ENCODE measurements at places on chromosomes 3 and 15.

DNA sequence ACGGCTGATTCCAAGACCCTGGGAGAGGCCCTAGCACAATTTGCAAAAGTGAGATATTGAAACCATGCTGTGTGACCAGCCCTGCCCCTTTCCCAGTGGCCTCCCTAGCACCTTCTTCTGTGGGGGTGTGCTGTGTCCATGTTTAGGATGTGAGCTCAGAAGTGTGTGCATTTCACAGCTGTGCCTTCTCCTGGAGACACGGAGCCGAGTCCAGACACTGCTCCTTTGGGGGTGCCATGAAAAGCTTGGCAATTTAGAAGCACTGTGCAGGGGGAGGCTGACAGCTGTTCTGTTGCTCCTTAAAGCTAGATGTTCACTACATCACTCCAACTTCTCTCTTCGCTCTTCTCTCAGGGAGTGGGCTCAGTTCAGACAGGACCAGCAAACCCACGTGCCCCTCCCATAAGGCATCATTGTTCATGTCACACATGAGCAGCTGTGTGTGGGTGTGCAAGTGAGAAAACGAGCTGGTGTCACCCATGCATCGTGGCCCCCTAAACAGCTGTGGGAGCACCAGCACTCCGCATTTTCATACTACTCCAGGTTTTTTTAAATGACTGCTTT, 492.6 kb downstream of the GABRG3 start:
- no peak for DNase-seq
- no peaks in the 10 kb centered on the region for H3K4me1 ChIP-seq
- H3K4me3 ChIP-seq, result no peak overlapping the region
- H3K27me3 ChIP-seq, result no peaks in the 10 kb centered on the region

DNA sequence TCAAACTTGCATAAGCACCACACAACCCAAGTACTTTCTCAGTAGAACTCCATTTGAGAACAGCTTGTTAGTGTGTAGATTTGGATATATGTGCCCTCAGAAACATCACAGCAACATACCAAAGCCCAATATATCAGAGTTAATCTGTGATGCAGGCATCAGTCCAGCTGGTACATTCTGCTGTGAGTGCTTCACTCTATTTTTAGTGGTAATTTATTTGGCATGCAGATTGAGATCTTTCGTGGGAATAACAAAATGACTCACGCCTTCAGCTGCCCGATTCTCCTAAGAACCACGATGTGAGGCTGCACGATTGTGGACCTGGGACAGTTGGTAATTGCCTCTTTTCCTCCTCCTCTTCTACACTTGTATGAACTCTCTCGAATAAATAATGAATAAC, 730.7 kb downstream of the SQOR start:
- no peak overlapping the region for H3K27ac ChIP-seq
- no peak for DNase-seq
- H3K4me1 ChIP-seq, result no peaks in the 10 kb centered on the region
- H3K4me3 ChIP-seq, result no peak overlapping the region

DNA sequence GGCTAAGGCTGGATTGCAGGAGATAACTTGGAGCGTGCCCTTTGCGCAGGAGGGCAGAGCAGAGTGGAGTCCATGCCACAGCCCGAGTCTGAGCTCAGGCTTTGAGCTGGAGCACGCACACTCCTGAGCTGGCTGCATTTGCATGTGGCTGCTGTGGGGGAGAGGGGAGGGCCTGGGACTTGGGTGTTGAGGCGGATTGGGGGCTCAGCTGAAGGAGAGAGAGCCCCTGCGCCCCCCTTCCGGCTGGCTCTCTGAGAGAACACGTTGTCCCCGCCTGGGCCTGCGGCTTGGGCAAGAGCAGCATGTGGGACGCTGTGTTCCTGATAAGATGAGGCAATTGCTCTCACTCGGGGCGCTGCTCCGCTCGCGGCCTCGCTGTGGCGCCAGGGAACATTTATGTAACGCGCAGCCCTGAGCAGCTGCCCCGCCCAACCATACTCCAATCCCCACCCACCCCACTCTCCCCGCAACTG, 39.1 kb downstream of the KLF13 start:
- peaks cover 93% of the 10 kb centered on the region for H3K36me3 ChIP-seq
- H3K4me1 ChIP-seq, result peaks cover 95% of the 10 kb centered on the region
- H3K4me3 ChIP-seq, result peak overlapping the region; percentile 73
- peak; percentile 73 for DNase-seq

GRCh38 chr3:1943395-1944118, 155.1 kb upstream of the CNTN4 start:
- no peak overlapping the region for H3K27ac ChIP-seq
- no peaks in the 10 kb centered on the region for H3K4me1 ChIP-seq

GRCh38 chr3:121637922-121638321, 22.8 kb downstream of the HCLS1 start:
- H3K27me3 ChIP-seq, result no peaks in the 10 kb centered on the region
- DNase-seq, result no peak
- no peak overlapping the region for H3K4me3 ChIP-seq
- H3K4me1 ChIP-seq, result peaks cover 26% of the 10 kb centered on the region
- H3K27ac ChIP-seq, result no peak overlapping the region
- peaks cover 98% of the 10 kb centered on the region for H3K36me3 ChIP-seq

GRCh38 chr3:152376351-152377183, 107.8 kb downstream of the MBNL1 start:
- H3K36me3 ChIP-seq, result peaks cover 48% of the 10 kb centered on the region
- no peaks in the 10 kb centered on the region for H3K27me3 ChIP-seq
- peaks cover 48% of the 10 kb centered on the region for H3K4me1 ChIP-seq
- H3K4me3 ChIP-seq, result peak overlapping the region; percentile 31
- peak overlapping the region; percentile 96 for H3K27ac ChIP-seq

- H3K36me3 ChIP-seq, result no peaks in the 10 kb centered on the region
- H3K27ac ChIP-seq, result no peak overlapping the region
- H3K4me3 ChIP-seq, result no peak overlapping the region
- no peak for DNase-seq
- no peaks in the 10 kb centered on the region for H3K4me1 ChIP-seq
Observed at GRCh38 chr3:67302489-67302888, 304.4 kb downstream of the KBTBD8 start.

DNA sequence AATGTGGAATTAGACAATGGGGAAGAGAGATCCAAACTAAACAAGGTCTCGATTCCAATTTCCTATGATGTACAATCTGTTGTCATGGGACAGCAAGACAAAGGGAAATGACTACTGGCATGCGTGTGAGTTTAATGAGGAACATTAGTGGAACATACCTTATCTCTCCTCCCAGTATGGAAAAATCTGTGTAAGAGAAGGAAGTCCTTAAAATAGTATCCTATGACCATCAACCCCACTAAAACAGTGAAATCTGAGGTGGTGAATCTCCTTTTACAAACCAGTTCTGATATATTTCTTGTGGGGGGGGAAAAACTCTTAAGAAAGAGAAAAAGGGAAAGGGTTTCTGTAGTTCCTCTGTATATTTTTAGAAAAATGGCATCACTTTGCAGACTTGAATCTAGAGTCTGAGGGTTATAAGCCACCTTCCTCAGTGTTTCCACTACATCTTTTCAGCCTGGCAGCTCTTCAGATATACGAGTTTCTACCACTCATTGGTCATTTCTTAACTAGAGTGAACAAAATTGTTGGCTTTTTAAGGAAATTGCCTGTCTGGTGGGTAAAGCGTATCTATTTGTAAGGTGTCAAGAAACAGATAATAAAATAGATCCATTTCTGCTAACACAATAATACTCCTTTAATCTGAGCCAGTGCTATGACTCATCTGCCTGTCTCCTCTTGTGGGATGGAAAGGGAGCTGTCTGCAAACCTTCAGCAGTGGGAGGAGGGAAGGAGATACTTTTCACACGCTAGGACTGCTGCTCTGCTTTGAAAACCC, 3.0 kb upstream of the TNFAIP8L3 start:
- no peak overlapping the region for H3K27ac ChIP-seq
- H3K4me1 ChIP-seq, result peaks cover 4% of the 10 kb centered on the region
- no peak overlapping the region for H3K4me3 ChIP-seq
- no peak for DNase-seq
- H3K36me3 ChIP-seq, result no peaks in the 10 kb centered on the region

DNA sequence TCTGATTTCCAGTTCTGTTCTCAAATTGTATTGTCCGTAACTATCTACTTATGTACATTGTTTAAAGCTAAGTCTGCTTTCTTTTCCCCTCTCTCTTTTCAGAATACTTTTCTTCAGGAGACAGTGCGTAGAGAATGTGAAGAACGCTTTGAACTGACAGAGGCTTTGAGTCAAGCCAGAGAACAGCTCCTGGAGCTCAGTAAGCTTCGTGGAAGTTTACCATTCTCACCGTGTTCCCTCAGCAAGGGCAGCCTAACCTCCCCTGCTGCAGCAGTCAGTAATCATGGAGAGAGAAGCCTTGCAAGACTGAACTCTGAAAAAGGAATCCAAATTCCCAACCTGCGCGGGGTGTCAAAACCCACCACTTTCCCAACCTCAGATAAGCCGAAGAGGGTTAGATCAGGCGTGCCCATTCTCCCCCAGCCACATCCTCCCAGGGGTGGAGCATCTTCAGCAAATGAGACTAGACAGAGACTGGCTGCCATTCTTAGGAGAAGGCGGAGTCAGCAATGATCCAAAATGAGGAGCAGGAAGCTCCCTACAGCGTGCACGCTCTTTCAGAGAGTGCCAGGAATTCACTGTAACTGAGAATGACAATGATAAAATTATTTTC, 114.6 kb downstream of the CCNL1 start:
- no peaks in the 10 kb centered on the region for H3K4me1 ChIP-seq
- H3K36me3 ChIP-seq, result no peaks in the 10 kb centered on the region
- no peak overlapping the region for H3K4me3 ChIP-seq
- peaks cover 7% of the 10 kb centered on the region for H3K27me3 ChIP-seq
- no peak overlapping the region for H3K27ac ChIP-seq
